ENCODE measurements at places on chromosomes 3 and 15.

GRCh38 chr15:98933406-98933805 lies 74.2 kb downstream of the PGPEP1L start:
- no peak for DNase-seq

DNA sequence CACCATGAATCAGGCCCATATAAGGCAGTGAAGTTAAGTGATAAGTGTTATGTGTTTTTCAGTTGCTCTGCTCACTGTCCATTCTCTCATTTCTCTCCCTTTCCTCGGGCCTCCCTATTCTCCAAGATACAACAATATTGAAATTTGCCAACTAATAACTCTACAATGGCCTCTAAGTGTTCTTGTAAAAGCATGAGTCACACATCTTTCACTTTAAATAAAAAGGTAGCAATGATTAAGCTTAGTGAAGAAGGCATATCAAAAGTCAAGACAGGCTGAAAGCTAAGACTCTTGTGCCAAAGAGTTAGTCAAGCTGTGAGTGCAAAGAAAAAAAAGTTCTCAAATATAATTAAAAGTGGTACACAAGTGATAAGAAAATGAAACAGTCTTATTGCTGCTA lies 675.4 kb downstream of the OTOL1 start:
- DNase-seq: no peak

DNA sequence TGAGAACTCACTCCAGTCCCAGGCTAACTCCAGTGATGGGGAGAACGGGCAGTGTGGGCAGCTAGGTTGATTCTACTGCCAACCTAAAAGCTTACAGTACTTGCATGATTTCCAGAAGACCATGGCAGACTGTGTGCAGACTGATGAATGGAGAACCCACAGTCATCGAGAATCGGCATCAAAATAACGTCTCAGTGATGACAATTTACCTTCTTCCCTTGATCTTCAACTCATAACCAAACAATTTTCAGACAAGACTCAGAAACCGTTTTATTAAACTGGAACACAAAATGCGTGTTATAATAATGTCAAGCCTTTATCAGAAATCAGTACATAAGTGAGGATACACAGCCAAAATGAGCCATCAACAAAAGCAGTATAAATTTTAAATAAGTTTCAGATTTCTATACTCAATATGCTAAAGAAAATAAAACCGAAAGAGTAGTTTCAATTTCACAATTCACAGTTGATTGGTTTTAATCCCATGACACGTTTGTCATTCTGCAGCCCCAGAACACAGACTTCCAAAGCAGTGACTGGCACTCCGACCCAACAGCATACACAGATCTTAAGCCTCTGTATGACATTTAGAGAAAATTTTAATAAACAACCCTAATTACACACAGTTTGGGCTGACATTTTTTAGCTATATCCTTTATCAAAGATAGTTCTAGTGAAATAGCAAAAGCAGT lies 54.5 kb downstream of the ZMAT3 start:
- DNase-seq: no peak

DNA sequence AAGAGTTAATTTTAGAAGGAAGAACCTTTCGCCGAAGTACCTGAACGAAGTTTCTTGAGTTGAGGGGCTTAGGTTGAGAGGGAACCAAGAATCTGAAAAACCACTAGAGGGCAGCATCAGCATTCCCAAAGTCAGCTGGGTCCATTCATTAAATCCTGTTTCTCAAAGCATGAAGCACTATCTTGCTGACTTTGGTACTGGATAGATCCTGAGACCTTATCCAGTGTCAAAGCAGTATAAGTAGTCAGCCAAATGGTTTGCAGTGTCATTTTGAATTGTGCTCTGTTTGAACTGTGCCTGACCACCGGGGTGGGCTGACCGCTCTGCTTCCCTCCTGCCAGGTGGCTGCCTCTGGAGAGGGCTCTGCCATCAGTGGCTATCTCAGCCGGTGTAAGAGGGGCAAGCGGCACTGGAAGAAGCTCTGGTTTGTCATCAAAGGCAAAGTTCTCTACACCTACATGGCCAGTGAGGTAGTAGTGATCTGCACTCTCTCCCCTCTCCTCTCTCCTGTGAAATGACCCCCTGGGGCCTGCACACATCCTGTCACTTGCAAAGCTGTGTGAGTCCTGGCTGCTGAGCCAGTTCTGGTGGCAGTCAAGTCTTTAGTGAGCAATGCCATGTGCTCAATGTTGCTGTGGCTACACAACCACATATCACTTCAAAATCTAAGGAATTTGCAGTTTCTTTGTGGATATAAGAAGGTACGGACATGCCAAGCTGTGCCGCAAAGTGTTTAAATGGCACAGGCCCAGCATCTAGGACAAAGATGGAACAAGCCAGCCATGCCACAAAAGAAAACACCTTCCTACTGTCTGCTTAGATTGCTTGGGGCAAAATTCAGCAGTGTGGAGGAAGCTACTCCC lies 21.4 kb upstream of the NR2C2 start:
- DNase-seq: no peak

DNA sequence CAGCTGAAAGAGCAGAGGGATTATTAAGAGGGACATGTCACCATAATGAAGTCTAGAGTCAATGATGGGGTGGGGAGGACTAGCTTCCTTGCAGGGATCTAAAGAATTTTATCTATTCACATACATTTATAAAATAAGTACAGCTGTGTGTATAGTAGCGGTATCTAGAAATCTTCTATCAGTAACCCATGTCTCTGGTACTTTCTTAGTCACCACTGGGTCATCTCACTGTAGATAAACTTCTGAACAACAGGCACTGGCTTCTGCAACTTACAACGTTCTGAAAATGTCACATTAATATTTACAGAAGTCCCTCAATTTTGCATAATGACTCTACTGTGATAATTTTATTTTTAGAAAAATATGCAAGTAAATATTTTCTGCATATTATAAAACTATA lies 401.7 kb downstream of the TBC1D5 start:
- no peak for DNase-seq

GRCh38 chr3:101994386-101994785 lies 145.1 kb downstream of the NFKBIZ start:
- no peak for DNase-seq

- no peak for DNase-seq
Observed at GRCh38 chr15:77607894-77608261, 24.8 kb downstream of the LINGO1 start.

GRCh38 chr3:35448681-35449080 lies 190.6 kb upstream of the ARPP21 start:
- no peak for DNase-seq

- DNase-seq: no peak
Observed at GRCh38 chr3:111519178-111519855, 22.7 kb upstream of the CD96 start.

- no peak for DNase-seq
Observed at GRCh38 chr3:81602781-81603180, 158.7 kb downstream of the GBE1 start.

DNA sequence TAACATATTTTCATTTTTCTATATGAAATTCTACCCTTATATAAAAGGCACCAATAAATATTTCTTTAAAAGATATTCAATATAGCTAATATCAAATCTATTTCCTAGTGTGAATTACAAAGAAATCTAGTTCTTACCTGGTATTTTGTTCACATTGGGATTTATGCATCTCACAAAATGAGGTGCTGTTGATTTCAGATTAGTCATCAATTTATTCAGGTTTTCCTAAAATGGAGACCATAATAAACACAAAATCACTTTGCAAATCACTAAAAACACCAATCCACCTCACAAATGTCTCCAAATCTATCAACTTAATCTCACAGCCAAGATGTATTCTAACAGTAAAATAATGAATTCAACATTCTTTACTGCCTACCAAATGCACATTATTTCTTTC lies 51.2 kb downstream of the MYH15 start:
- DNase-seq: no peak

DNA sequence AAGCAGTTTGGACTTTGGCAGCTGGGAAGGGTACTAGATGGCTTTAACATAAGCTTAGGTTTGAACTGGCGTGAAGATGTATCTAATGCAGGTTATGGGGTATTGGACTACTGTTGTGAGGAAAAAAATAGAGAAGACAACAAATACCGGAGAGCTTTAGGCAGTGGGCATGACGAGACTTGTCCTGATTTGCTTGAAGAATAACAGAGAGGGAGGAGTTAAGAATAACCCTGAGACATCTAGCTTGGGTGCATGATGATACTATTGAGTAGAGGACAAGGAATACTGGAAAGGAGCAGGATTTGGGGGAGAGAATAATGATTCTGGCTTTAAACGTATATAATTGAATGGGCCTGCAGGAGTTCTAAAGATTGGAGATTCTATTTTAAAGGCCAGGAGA lies 249.5 kb upstream of the AZI2 start:
- no peak for DNase-seq

- DNase-seq: no peak
Observed at GRCh38 chr3:11170052-11170770, 15.9 kb downstream of the HRH1 start.

DNA sequence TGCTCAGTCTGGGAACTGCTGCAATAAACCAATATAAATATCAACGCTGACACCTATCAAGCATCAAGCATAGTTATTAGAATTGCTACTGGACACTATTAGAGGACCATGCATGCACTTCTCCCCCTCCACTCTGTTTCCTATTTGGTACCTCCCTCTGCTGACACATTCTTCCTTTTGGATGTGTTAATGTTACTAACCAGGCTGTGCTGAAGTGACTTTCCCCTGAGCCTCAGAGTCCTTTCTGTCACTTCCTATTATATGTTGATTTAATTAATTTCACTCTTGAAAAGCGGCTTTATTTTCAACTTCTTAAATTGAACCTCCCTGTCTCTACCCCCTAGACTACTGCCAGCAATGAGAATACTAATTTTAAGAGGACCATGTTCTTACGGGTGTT lies 379.1 kb downstream of the MCTP2 start:
- no peak for DNase-seq

DNA sequence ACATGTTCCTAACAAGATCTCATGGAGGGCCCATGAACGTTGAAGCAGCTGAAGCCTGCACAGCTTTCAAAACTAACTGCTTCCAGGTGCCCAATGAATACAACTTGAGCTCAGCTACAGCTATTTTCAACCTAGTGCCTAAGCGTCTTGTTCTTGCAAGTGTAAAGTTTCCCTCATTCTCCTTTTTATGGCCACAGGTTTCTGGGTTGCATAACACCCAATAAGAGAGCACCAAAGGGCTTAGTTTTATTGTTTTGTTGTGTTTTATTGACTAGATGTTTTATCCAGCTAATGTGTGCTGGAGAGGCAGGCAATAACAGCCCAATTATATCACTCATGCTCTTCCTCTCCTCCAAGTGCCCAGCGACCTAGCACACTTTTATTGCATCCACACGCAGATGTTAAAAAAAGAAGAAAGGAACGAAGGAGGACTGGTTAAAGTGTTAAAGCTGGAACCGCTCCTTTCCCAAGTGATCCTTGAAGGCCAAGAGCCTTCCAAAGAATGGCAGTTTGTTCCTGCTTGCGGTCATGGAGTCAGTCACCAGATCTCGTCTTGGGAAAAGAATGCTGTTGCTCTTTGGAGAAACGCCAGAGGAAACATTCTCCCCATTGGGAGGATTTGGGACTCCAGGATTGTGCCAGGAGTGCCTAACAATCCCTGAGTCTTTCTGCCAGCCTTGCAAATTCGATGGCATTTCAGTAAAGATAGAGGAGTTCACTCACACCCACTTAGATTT lies 156.9 kb downstream of the MEX3B start:
- no peak for DNase-seq

- no peak for DNase-seq
Observed at GRCh38 chr3:182294256-182294655, 499.0 kb upstream of the ATP11B start.

GRCh38 chr3:195752546-195753331 lies 32.0 kb downstream of the MUC20 start:
- no peak for DNase-seq

DNA sequence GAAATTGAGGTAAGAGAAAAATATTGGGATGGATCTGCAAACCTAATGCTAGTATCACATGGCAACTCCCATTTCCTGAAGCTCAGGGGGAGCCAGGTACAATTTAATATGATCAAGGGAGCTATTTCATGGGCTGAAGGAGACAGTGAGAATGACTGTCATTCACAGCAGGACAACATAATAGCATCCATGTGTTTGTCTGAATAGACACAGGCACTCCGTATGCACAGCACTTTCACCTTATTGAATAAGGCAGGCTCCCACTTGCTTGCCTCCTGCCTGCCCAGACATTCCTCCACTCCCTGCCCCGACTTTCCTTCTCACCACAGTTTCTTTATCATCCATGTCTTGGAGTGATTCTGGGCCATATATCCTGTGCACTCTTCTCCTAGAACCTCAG lies 156.6 kb upstream of the SLC24A5 start:
- DNase-seq: no peak

DNA sequence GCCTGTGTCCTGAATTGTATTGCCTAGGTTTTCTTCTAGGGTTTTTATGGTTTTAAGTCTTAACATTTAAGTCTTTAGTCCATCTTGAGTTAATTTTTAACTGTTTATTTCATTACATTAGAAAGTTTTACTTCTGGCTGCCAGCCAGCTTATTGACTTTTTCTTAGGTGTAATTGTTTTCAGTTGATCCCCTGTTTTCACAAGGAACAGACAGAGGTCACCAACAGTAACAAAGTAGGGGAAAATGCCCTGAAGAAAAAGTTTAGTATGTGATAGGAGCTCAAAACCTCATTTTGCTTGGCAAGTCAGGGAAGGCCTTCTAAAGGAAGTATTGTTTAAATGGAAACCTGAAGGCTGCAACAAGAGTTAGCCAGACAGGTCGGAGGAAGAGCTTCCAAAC lies 10.4 kb downstream of the WDR48 start:
- no peak for DNase-seq

DNA sequence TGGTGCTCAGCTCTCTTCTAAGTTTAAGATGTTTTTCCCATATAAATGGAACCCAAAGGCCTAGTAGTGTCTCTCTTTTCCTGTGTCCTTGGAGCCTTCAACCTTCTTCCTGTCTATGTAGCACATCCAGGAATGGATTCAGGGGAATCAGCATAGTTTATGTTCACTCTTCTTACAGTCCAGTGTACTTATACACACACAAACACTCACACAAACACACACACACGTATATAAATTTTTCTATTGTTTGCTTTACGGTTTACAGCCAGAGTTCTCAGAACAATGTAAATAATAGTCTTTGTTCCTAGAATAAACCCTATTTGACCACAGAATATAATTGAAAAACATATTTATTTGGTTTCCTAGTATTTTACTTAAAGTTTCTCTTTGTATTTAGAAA lies 36.9 kb downstream of the STAC start:
- no peak for DNase-seq

GRCh38 chr15:95995375-95996168 lies 334.9 kb upstream of the NR2F2 start:
- no peak for DNase-seq

- DNase-seq: no peak
Observed at GRCh38 chr3:121467085-121467484, 78.7 kb downstream of the POLQ start.

Measured in stimulated activated CD4-positive, alpha-beta T cell treated with anti-CD3 and anti-CD28 coated beads, Interleukin-1b, Interleukin-23, amount 100 ng/mL, for 1 hour (primary cell).